ENCODE measurements at places on chromosomes 4 and X. TPM values are rescaled to one million over a fixed set of nuclear protein-coding genes. Genes with fewer than 3 reads are reported as not detected.

DNA sequence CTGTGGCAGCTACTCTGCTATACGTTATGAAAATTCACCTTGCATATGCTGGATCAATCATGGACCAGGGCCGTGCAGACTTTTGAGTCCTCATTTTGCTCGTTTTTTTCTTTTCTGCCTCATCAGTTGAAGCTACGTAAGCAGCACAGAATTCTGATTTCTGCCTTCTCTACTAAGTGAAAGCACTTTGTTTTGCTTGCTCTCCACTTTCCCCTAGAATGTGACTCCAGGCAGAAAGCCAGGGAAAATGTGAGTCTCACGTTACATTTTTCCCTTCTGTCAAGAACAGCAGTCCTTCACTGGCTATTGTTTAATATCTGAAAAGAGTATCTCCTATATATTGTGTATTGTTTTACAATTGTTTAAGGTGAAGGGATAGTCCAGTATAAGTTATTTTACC, 1840.1 kb downstream of the PCDH7 start:
- DNase-seq = no peak

GRCh38 chr4:137621056-137621455, 88.8 kb upstream of the PCDH18 start:
- DNase-seq = no peak

DNA sequence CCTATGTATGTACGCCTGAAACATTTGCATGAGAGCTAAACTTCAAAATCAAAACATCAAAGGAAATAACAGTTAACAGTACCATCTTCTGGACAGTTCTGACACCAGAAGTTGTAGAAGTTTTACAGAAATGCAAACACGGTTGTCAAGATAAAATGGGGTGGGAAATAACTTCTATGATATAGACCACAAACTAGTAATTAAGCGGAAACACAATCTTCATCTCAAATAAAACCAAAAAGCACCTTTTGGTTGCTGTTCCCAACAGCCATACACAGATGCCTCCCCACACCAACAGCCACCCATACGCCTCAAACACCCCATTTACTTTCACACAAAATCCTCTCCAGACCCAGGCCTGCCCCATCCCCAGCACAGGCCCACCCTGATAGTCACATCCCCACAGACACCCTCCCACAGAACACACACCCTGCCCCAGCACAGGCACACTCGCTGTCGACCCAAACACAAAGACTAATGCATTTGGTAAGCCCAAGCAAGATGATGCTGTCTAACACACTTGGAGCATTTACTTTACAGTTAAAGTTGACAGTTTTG, 64.3 kb downstream of the TAPT1 start:
- no peak for DNase-seq

Gene JADE3
- total RNA-seq = 3.9 TPM

Gene WAS
- 9.0 TPM for total RNA-seq
